ENCODE measurements at places on chromosomes 7 and 10.

GRCh38 chr10:28807760-28808613, 130.7 kb downstream of the BAMBI start:
- no peak for DNase-seq

- DNase-seq = no peak
Observed at GRCh38 chr10:131350660-131351059, 39.1 kb upstream of the TCERG1L start.

- DNase-seq = no peak
Observed at GRCh38 chr7:49800031-49800430, 26.6 kb downstream of the VWC2 start.

DNA sequence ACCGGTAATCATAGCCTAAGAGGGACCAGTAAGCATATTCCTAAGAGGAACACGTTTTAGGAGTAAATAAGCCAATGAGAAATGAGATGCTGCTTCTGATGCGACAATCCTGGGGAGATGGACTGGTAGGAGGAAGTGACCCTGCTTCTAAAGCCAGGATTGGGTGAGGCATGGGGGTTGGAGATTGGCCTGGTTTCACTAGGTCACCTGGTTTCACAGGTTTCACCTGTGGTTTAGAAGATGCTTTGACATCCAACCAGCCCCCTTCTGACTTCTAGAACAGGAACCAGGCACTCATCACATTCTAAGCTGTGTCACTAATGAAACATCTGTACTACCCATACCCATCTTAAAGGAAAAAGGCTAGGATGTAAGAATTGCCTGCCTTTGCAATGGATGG, 53.0 kb upstream of the BAMBI start:
- DNase-seq = peak; percentile 36

DNA sequence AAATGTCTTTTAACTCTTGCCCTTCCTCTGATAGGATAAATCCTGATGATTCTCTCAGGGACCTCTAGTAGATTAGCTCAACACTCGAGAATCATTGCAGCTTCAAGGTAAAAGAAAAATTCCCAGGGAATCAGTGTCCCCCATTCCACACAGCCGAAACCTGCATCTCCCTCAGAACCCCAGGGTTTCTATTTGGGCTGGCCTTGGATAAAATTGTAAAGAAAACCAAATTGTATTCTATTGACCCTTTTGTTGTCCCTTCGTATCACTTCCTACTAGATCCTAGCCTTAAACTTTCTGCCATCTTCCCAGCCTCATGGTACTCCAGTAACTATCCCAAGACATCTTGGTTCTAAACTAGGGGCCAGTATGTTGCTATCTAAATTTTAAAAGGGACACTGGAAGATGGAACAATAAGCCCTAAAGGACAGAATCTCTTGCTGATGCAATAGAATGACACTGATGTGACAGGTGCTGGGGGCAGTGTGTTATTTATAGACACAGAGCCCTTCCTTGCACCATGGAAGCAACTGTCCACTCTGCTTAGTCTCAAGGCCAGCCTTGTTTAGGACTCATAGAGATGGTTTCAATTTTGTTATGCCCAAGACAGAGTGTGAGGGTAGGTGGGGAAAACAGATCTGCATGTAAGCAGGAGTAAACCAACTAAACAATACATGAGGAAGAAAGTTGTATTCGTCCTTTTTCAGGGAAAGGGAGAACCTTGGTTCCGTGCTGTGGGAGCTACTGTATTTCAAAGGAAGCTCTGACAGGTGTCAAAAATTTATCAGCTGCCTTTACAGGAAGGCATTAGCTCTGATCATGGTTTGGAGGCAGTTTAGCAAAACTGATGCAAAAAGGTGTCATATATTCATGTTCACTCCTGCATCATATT, 7.6 kb downstream of the ASB15 start:
- peak; percentile 48 for DNase-seq

GRCh38 chr7:6420680-6421079, 27.1 kb downstream of the DAGLB start:
- DNase-seq = no peak

DNA sequence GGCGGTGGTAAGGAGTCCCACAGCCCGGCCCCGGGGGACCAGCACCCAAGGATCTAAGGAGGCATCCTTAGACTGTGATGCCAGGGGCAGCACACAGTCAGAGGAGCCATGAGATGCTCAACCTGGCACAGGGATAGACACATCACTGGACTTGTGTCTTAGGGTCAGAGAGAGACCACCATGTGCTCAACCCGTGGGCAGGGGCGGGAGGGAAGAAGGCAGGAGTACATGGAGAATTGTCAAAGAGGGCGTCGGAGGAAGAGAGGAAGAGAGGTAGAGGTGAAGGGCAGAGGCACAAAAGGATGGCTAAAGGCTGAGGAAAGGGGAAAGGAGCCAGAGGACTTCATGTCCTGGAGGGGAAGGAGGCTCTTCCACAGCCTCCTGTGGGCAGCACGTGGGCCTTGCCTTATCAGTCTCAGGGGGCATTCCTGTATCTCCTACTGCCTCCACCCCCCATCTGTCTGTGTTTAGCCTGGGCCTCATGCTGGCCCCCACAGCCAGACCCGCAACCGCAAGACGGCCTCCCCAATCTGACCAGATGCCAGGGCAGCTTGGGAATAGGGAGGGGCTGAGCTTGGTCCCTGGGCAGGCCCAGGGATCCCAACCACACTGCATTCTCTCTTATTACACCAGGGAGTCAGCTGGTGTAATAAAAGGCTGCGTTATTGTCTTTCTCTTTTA, 2.2 kb downstream of the ADCY1 start:
- no peak for DNase-seq

- no peak for DNase-seq
Observed at GRCh38 chr7:91090684-91091083, 173.5 kb upstream of the FZD1 start.

GRCh38 chr7:22183522-22184280, 173.3 kb downstream of the RAPGEF5 start:
- no peak for DNase-seq

GRCh38 chr7:48179496-48180030, 8.3 kb downstream of the ABCA13 start:
- no peak for DNase-seq

DNA sequence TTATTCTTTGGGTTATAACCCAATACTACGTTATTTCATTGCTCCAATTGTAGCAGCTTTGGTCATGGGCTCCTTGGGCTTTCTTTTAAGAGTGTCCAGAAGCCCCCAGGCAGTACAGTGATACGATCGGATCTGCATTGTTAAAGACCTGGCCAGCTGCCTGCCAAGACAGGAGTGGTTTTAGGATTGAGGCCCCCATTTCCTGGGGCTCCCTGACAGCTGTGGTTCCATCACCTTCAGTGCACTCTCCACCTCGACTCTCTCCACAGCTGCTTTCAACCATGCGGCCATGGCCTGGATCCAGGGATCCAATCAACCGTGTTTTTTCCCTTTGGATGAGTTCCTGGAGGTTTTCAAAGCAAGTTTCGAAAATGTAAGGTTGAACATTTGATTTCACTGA, 123.4 kb upstream of the BTBD16 start:
- no peak for DNase-seq

GRCh38 chr7:94530109-94530508, 20.5 kb downstream of the CASD1 start:
- no peak for DNase-seq

DNA sequence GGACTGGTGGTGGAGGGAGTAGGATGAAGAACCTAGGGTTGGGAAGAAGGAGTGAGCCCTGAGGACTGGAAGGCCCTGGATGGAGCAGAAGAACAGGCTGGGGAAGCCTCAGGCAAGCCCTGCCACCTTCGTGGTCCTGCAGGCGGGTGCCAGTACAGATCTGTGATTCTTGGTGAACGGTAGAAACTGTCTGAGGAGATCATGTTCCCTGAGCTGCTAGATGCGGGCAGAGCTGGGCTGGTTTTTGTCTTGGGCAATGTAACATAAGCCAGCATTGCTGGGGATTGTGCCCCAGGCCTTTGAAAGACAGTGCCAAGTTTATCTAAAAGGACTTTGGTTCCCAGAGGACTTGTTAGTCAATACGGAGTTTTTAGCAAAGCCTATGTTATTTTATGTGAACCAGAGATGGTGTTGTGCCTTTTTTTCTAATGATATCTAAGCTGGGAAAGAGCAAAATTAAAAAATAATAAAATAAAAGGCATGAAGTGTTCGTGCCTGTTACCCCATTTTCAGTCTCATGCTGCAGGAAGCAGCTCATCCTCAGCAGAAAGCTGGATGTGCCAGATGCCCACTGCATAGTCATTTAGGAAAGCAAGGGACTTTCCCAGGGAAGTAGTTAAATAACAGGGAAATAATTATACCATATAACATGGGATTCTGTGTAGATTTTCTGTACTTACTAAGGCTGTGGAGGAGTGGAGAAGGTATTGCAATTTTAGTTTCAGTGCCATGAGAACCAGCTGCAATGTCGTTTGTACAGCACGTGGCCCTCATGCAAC, 24.4 kb upstream of the FIGNL1 start:
- DNase-seq = no peak

DNA sequence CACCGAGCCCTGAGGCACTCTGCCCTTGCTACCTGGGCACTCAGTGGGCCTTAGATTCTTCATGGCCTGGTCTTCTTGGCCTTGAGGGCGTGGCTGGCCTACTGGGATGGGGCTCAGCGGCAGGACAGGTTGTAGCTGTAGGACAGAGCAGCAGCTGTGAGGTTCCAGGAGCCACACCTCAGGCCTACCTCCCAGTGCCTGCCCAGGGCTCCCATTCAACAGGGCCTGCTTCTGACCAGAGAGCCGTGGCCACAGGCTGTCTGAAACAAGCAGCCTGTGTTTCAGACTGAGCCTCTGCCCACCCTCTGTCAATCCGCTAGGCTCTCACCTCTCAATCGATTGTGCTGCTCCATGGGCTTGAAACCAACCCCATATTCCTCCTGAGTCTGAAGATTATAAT, 928.0 kb upstream of the ZNF722 start:
- no peak for DNase-seq

DNA sequence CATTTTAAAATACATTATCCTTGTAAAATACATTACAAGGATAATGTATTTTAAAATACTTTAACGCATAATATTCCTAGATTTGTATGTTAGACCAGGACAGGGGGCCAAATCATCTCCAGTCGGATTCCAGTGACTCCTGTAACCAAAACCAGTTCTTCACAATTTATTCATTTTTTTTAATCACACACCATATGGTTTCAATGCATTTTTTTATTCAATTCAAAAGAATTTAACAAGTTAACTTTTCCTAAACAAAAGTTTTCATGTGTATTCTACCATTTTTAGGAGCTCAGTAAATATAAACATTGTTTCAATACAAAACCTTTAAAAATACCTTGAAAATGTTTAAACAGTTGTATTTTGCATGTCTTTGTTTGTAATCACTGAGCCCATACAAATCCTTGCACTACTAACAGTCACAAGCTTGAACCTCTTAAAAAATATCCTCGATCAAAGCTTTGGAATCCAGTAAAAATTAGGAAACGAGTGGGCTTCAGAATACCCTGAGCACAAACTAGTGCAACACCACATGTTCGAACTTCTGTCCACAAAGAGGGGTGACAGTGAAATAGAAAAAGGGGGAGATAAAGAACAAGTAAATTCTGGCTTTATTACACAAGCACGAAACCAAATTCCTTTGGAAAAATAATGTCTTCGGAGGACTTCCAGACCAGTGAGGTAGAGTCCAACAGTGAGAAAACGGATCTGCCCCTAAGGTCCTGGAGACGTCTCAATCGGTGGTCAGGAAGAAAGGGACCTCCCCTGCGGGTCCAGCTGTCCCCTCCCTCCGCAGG, 1.6 kb downstream of the CCDC71L start:
- DNase-seq = peak; percentile 43

DNA sequence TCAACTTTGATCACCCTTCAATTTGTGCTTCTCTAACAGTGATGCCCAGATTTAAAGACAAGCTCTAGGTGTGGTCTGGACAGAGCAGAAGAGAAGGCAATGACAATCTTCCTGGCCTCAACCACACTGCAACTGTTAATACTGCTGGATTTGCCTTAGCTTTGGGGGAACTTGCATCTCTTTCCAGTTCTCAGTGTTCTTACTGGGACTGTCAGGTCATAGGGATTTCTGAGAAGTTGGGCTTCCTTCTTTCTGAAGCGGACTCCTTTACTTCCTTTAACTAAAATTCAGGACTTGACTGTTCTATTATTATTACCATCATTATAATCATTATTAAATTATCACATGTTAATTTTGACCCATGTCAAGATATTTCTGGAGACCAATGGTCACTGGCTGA, 80.8 kb downstream of the OSBPL3 start:
- no peak for DNase-seq

DNA sequence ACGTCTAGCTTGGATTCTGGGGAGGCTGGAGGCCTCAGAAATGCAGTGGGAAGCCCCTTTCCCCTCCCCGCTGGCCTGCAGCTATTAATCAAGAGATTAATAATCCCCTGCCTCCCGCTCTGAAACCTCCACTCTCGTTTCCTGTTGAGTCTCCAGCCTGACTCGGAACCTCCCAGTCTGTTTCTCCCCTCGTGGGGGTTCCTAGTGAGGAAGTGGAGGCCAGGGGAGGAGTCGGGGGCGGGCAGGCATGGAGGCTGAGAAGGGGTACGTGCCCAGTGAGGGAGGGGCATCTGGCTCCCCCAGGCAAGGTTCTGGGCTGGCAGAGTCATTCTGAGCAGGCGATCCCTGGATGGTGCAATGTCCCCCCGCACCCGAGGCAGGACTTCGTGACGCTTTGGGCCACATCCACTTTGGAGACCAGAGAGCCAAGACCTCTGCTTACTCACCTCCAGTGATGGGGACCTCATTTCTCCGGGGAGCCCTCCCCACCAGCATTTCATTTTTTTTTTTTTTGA, 73.6 kb downstream of the COL26A1 start:
- DNase-seq = no peak

- no peak for DNase-seq
Observed at GRCh38 chr7:919114-919442, 35.4 kb downstream of the ADAP1 start.

GRCh38 chr10:18610517-18610916, 40.9 kb downstream of the NSUN6 start:
- DNase-seq = peak; percentile 99

GRCh38 chr10:21510241-21511094, 15.0 kb downstream of the SKIDA1 start:
- DNase-seq = no peak

DNA sequence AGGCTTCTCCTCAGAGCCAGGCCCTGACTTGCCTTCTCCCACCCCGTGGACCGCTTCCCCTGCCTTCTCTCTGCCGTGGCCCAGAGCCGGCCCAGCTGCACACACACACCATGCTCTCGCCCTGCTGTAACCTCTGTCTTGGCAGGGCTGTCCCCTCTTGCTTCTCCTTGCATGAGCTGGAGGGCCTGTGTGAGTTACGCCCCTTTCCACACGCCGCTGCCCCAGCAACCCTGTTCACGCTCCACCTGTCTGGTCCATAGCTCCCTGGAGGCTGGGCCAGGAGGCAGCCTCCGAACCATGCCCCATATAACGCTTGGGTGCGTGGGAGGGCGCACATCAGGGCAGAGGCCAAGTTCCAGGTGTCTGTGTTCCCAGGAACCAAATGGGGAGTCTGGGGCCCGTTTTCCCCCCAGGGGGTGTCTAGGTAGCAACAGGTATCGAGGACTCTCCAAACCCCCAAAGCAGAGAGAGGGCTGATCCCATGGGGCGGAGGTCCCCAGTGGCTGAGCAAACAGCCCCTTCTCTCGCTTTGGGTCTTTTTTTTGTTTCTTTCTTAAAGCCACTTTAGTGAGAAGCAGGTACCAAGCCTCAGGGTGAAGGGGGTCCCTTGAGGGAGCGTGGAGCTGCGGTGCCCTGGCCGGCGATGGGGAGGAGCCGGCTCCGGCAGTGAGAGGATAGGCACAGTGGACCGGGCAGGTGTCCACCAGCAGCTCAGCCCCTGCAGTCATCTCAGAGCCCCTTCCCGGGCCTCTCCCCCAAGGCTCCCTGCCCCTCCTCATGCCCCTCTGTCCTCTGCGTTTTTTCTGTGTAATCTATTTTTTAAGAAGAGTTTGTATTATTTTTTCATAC, 38.0 kb downstream of the LIMK1 start:
- no peak for DNase-seq

- peak; percentile 40 for DNase-seq
Observed at GRCh38 chr7:152014722-152015121, 10.8 kb upstream of the GALNT11 start.

Data from DMS53 (cell line).